ENCODE measurements at places on chromosomes 5 and 9.

DNA sequence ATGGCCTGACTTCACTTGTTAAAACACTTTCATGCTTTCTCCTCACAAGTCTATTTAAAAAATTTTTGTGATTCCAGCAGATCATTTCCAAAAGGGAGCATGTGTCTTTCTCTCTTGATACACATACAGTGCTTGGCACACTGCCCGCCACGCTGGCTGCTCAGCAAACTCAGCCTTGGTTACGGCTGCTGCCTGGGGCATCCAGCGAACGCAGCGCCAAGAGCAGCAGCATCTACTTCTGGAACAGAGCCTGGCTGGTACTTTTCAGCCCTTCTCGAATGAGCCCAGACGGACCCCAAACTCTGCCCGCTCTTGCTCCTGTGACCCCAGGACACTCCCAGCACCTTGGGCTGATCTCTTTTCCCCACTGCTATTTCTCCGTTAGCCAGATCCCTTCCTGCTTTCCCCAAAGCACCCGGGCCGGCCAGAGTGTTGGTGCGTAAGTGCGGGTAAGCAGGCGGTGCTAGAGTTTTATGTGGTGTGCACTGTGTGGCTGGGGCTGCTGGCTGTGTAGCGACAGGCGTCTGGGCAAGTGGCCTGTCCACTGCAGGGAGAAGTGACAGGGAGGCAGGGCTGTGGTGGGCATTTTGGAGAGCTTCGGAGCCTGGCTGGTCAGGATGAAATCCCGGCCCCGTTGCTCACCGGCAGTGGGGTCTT, 73.2 kb downstream of the SH3PXD2B start:
- no peak for DNase-seq

- DNase-seq: no peak
Observed at GRCh38 chr5:115815006-115815692, 1.3 kb downstream of the CDO1 start.

GRCh38 chr5:10577371-10578292, 13.8 kb downstream of the ANKRD33B start:
- DNase-seq: no peak

DNA sequence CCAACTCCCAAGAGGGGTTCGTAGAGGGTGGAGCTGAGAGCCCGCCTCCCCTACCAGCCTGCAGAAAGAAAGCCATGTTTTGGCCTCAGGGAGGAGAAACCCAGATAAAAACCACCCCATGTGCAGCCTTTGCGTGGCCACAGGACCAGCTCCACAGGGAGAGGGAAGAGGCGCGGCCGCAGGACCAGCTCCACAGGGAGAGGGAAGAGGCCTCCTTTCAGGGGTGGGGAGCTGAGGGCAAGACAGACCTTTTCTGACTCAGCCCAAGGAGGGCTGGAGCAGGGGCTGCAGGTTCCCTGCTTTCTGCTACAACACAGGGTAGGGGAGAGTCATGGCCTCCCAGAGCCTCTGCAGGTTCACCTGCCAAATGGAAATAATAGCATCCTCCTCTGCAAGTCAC, 37.6 kb upstream of the KCNMB1 start:
- DNase-seq: no peak

- DNase-seq: no peak
Observed at GRCh38 chr9:89679016-89679415, 74.2 kb downstream of the GADD45G start.

DNA sequence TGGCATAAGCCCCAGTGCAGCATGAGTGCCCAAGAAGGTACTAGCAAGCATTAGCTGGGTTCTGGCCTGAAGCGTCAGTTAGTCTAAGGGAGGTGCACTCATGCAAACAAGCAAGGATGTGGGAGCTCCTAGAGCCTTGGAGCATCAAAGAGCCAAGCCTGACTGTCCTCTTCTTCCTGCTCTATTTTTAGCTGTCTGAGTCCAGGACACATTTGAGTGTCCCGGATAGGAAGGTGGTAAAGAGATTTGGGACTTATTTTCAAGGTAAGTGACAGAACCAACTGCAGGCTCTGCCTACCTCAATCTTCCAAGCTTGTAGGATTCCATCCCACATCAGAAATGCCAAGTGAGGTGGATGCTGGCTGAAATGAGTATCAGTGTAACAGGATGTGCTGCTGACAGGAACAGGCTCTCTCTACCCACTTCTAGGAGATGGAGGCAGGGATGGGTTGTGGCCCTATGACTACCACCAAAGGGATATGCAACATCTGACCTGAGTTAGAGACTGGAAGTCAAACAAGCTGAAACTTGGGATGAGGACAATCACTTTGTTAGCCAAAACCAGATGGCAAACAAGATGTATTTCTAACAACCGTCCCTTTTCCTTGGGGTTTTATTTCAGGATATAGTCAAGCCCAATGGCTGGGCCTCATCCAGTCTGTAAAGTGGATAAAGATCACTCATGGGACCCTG, 15.1 kb downstream of the MACROH2A1 start:
- DNase-seq: no peak

DNA sequence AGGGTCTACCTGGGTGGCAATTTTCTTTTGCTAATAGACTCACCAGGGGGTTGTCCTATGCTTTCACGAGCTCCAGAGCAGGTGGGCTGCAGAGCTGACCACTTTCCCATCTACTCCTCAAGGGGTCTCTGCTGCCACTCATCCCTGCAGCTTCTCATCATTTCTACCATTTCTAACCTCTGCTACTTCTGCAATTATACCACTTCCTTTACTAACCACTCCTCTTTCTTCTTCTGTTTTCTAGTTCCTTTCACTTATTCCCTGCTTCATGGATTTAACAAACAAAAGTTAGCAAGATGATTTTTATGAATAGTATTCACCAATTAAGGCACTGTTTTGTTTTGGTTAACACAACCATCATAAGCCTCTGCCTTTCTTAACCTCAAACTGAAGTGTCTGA, 34.5 kb upstream of the NIPBL start:
- no peak for DNase-seq

DNA sequence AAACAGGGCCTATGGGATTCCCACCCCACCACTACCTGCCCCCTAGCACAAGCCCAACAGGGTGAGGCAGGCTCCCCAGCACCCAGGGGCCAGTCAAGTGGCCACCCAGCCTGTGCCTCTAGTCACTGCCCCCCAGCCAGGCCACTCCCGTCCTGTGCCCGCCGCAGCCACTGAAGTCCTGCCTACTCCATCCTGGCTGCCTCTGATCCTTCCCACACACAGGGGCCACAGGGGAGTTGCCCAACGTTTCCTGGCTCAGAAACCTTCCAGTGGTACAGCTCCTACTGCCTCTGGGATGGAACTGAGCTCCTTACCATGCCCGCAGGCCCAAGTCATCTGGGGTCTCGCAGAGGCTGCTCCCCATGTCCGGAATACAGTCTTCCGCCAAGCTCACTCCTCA, 70.2 kb upstream of the STXBP1 start:
- no peak for DNase-seq

GRCh38 chr9:107214915-107215314, 68.2 kb upstream of the RAD23B start:
- no peak for DNase-seq

DNA sequence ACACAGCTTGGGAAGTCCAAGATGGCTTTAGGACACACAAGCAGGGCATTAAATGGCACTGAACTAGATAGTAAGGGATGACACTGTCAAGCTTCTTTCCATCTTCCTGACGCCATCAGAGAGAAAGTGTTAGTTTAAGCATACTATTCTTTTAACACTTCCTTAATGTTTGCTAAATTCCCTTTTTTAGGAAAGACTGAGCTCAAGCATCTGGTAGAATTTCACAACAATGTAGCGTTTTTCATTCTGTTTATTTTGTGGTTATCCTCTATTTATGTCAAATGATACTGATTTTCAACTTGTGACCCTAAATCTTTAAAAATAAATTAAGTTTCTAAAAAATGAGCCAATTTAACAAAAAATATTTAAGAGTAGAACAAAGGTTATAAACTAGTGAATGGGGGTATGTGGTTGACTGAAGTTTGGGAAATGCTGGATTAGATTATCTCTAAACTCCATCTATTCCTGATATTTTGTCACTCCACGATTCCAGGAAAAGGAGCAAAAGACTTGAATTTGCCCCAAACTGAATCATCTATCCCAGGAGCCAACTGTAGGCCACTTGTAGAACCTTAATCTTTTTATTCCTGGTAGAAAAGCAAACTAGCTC, 147.4 kb upstream of the KLF9 start:
- no peak for DNase-seq

- DNase-seq: peak; percentile 77
Observed at GRCh38 chr9:132114102-132114707, 34.5 kb upstream of the MED27 start.

- no peak for DNase-seq
Observed at GRCh38 chr9:116060631-116061030, 93.0 kb upstream of the PAPPA start.

GRCh38 chr5:170287532-170287931, 10.0 kb downstream of the LCP2 start:
- DNase-seq: peak; percentile 11

GRCh38 chr5:7597059-7597642, 201.2 kb downstream of the ADCY2 start:
- no peak for DNase-seq

DNA sequence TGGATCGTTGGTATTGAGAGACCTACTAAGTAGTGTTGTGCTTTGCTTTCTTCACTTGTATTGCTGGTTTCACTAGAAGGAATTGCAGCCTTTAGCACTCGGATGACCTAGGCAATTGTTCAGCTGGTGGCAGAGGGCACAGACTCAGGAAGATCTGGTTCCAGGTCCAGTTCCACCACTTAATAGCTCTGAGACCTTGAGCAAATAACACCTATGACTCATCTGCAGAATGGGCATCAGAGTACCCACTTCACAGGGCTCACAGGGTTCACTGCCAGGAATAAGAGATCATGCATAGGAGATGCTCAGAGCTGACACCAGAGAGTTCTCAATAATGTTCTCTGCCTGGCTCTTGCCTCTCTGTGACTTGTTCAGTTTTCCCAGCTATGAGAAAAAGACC, 133.6 kb downstream of the SIL1 start:
- no peak for DNase-seq

- DNase-seq: no peak
Observed at GRCh38 chr9:16071400-16071799, 518.6 kb downstream of the CCDC171 start.

- peak; percentile 66 for DNase-seq
Observed at GRCh38 chr5:134738963-134739661, 764 bp downstream of the CAMLG start.

DNA sequence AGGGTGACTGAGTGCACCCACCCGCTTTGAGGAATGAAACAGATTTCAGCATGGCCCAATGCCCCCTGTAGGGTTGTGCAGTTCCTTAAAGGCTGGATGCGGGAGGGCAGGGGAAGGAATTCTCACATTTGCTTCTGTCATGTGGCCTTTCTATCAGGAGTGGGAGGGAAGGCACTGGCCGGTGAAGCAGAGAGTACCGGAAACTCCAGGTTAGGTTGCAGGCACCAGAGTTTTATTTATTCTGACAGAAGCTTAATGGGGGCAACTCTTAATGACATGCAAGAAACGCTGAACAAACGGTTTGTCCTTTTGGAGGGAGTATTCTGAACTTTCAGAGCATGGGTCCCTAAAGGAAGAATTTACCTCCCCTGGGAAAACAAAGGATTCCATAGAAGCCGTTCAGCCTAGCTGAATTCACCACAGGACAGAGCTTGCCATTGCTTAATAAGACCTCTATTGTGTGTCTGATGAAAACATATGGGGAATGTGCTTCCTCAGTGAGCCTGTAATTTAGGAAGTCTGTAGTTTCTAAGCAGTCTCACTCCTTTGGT, 44.1 kb upstream of the EQTN start:
- DNase-seq: no peak

DNA sequence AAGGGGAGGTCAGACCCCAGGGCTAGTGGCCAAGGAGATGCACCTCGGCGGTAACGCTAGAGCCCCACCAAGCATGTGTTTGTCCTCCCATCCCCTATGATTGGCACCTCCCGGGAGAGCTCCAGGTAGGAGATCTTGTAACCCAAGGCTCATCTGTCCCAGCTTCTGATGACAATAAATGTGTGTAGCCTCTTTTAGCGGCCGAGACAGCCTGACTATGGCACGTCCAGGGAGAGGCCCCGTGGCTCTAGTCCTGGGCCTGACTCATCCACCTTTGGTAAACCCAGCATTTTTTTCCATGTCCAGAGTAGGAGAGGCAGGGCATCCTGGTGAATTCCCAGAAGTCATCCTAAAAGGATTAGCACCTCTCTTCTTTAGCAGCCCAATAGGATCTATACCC, 39.2 kb downstream of the IRF1 start:
- DNase-seq: no peak

GRCh38 chr5:35518104-35518503, 99.6 kb upstream of the SPEF2 start:
- DNase-seq: peak; percentile 70

DNA sequence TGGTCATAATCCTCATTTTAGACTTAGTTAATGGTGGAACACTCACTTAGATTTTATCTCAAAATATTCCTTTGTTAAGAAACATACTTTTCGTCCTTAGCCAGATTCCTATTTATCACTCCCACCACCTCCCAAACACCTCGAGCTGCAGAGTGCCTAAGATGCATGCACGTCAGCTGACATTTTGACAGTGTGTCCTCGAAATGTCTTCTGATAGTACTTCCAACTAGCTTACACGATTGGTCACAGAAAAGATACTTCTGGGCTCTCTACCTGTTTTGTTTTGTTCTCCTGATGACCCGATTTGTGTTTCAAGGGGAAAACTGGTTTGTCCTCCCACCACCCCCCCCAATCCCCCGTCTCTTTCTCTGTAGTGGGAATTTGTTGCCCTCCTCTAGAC, 230.1 kb downstream of the MAST4 start:
- DNase-seq: no peak

DNA sequence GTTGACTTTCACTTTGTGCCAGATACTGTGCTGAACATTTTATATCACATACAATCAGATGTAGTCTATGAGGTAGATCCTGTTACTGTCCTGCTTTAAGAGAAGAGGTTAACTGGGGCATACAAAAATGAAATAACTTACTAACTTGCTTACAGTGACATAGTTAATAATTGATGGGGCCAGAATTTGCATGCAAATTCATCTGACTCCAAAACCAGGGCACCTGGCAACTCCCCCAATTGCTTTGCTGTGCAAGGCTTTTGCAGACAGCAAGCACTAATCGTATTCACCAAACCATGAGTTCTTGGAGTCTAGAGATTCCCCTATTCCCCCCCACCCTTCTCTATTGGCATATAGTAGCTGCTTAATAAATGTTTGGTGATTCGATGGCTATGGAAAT, 155.9 kb downstream of the TTLL11 start:
- DNase-seq: no peak

- DNase-seq: no peak
Observed at GRCh38 chr5:1747803-1748085, 51.9 kb downstream of the MRPL36 start.

- DNase-seq: no peak
Observed at GRCh38 chr5:14109041-14109747, 33.9 kb upstream of the TRIO start.

DNA sequence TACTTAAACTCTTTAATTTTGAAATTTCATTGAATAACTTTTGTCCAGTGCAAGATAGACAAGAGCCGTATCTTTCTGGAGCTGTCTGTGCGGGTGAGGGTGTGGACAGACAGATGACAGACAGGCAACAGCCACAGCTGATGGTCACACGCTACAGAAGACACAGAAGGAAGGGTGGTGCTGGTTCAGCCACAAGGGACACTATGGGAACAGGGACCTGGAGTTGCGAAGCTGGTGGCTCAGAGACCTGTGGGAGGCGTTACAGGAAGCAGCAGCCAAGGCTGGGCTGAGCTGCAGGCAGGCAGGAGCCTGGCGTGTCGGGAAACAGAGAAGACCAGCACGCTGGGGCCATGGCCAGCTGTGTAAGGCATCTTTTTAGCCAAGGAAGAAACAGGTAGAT, 104.4 kb downstream of the WNK2 start:
- DNase-seq: no peak
